Kidney epithelial cell (primary cell): ENCODE measurements at places on chromosomes 5 and 9. TPM values are rescaled to one million over a fixed set of nuclear protein-coding genes. Genes with fewer than 3 reads are reported as not detected.

GRCh38 chr5:137734962-137735554 is 831 bp downstream of the KLHL3 start:
- no peak for DNase-seq

GRCh38 chr5:176542135-176542595 is 5.0 kb upstream of the RNF44 start:
- no peak for DNase-seq

GRCh38 chr5:148268566-148268965 is at the start of gene SPINK13:
Gene SPINK13, plus strand, starts transcription at chr5:148268794. Its CDS starts 1,279 bp downstream, at chr5:148270073.
- peak; percentile 85 for DNase-seq

DNA sequence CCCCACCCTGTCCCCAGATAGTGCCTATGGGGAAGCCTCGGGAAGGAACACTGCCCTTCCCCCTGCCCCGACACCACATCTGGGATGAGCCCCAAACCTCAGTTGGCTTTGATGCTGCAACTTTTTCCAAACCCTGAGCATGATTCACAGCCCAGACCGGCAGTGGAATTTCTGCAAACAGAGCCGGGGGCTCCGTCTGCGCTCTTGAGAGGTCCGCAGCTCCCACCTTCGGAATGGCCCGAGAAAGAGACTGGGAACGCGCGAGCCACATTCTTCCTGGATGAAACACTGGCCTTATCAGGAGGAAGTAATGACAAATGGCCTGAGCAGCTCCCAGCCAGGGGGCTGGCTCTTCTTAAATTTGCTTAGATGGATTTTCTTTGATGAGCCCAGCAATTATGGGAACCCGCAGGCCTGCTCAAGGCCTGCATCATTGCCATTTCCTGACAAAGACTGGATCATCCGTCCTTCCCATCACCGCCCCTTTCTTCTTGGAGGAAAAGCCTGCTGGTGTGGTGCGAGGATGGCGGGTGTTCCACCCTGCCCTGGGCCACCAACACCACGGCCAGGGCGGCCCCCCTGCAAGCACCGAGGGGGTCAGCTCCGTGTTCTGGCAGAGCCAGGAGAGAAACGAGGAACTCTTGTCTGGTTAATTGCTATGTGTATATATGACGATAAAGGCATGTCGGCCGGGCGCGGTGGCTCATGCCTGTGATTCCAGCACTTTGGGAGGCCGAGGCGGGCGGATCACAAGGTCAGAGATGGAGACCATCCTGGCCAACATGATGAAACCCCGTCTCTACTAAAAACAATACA is 38.8 kb upstream of the COL5A1 start:
- peak; percentile 65 for DNase-seq

DNA sequence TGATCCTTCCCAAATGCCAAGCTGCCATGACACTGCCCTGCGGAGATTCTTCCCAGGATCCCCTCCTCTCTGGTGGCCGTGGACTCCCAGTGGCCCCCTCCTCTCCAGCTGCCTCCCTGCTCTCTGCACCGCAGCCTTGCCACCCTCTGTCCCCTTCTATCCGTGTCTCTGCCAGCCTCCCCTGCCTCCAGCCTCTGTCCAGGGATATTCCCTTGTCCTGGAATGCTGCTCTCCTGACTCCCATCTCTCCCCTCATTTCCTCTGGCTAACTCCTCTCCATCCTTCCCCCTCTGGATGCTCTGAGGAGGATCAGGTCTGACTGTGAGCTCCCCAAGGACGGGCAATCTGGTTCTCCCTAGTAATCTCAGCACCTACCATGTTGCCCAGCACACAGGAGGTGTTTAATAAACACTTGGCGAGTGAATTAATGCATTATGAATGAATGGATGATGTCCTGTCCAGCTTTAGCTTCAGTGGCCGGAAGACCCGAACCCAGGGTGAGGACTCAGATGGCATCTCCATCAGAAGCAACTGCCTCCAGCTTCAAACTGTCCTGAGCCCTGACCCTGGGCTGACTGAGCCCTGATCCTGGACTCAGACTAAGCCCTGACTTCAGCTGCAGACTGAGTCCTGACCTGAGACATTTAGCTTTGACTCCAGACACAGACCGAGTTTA is 7.5 kb upstream of the CRB2 start:
- DNase-seq: no peak

DNA sequence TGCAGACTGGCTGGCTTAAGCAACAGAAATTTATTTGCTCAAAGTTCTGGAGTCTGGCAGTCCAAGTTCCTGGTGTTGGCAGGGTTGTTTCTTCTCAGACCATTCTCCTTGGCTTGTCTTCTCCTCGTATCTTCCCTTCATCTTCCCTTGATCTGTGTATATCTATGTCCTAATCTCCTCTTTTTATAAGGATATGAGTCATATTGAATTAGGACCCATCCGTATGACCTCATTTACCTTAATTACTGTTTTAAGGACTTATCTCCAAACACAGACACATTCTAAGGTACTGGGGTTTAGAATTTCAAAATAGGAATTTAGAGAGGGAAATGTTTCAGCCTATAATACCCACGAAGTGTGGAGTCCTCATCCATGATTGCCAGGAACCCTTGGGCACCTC is 13.1 kb upstream of the LPAR1 start:
- DNase-seq: no peak

DNA sequence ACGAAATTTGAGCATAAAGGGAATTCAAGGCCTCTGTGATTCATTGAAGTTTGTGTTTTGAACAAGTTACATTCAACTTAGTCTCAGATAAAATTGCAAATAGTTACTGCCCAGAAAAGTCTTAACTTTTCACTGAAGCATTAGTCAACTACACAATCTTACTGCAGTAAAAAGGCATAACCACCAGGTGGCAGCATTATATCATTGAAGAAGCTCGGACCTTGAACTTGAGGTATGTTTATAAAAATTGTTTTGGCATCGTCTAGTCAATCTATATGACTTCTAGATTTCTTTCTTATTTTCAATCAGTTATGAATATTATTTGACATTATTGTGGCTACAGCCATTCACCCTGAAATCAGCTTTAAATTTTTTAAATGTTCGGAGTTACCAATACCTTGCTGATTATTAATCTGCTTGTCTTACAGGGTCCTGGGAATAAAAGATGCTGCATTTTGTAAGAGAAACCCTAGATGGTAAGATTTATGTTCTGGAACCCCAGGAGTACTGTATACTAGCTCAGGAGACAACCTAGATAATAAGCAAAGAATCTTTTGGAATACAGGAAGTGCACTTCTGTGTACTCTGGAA is 83.9 kb upstream of the GRAMD2B start:
- no peak for DNase-seq

DNA sequence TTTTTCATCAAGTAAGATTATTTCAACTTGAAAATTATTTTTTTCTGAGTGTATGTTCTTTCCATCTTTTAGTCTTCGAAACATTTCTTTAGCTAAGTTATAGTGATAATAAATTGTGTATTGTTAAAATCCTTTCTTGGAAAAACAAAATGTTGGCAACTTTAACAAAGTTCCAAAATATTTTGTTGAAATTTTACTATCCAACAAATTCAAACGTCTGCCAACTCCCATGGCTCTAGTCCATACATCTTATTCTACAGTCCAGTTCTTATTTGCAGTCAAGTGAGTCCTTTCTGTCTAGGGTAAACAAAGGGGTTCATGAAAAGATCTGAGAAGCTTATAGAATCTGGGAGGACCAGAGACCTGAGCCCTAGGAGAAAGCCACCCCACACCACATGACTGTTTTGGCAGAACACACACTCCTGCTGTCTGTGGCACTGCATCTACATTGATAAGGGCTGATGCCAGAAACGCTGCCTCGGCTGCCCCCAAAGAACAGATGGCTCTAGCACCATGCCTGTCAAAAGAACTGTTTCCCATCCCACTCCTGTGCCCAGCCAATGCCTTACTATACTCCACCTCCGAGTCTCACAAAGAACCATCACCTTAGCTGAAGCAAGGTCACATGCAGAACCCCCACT is 47.5 kb downstream of the FEM1C start:
- no peak for DNase-seq

DNA sequence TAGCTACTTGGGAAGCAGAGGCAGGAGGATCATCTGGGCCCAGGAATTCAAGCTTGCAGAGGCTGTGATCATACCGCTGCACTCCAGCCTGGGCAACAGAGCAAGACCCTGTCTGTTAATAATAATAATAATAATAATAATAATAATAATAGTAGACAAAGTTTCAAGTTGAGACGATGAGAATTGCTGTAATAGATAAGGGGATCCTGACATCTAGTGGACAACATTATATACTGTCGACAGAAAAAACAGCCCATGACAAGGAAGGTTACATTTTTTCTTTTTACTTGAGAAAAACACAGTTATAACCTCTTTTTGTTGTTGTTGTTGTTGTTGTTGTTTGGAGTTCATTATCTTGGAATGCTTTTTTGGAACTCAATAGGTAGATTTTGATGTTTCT is 35.3 kb downstream of the NDFIP1 start:
- no peak for DNase-seq

GRCh38 chr5:87002485-87002884 is 265.2 kb upstream of the RASA1 start:
- DNase-seq: no peak

GRCh38 chr5:40172721-40173120 is 507.0 kb upstream of the PTGER4 start:
- no peak for DNase-seq

DNA sequence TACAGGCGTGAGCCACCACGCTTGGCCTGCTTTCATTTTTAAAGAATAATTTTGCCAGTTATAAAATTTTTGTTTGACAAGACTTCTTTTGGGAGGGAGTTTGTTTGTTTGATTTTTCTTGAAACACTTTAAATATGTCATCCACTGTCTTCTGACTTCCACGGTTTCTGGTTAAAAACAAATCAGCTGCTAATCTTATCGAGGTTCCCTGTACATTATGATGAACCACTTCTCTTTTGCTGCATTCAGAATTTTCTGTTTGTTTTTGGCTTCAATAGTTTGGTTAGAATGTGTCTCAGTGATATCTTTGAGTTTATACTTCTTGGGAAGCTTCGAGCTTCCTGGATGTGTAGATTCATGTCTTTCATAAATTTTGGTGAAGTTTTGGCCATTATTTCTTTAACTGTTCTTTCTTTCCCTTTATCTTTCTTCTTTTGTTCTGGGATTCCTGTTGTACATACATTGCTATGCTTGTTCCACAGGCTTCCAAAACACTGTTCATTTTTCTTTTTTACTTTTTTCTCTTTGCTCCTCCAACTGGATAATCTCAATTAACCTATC is 60.8 kb downstream of the MSX2 start:
- DNase-seq: no peak

- DNase-seq: no peak
Measured at GRCh38 chr5:96189028-96189826, 227.6 kb upstream of the ELL2 start.

- DNase-seq: no peak
Measured at GRCh38 chr9:122332083-122332482, 38.7 kb upstream of the PTGS1 start.

- no peak for DNase-seq
Measured at GRCh38 chr5:82129723-82130285, 148.3 kb downstream of the RPS23 start.

- DNase-seq: no peak
Measured at GRCh38 chr5:143593723-143594122, 190.2 kb upstream of the NR3C1 start.

DNA sequence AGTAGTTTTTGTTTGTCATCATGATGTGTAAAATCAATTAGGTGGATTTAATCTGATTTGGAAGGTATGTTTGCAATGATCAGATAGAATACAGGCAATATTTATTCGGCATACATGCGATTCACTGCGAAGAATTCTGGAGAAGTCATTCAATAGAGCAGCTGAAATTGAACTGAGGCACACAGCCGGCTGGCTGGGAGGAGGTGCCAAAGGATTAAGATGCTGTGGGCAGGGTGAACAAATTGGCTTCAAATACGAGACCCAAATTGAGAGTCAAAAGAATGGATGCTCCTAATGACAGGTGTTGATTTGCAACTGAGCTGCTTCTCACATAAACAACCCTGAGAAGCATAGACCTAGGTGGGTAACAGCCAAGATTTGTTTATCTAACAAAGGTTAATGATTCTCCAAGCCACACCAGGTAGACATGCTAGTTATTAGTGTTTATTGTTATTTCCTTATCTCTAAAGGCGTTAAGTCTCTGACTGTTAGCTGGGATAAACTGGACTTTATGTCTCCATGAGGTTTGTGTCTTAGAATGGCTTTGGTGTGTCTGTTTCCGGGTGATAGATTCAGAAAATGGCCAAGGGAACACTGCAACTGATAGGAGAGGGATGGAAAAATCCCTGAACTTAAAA is 55.3 kb upstream of the CLINT1 start:
- no peak for DNase-seq

MEGF10 gene
- total RNA-seq: 0.96 and 1.3 TPM in 2 replicates

FAM78A gene
- 1.0 and 1.9 TPM in 2 replicates for total RNA-seq

DIPK1B gene
- total RNA-seq: 17.1 and 27.0 TPM in 2 replicates

PKD2L2 gene
- total RNA-seq: not detected in 2 replicates

HAVCR2 gene
- total RNA-seq: 1.5 and 1.6 TPM in 2 replicates

CFAP90 gene
- total RNA-seq: 0.34 TPM in 1 of 2 replicates, not detected in the other

IL4 gene
- not detected in 2 replicates for total RNA-seq

WDR38 gene
- not detected in 2 replicates for total RNA-seq
